NCI-H345 (cell line): ENCODE measurements at places on chromosomes 7 and 10.
A peak's percentile ranks its signal among the peaks of the same experiment; 100 is the strongest.

- no peak for DNase-seq
Measured at GRCh38 chr10:32376771-32377170, 29.8 kb upstream of the EPC1 start.

GRCh38 chr7:138004046-138004445 is 2.2 kb upstream of the CREB3L2 start:
- DNase-seq, result no peak

GRCh38 chr10:16116404-16117304 is 256.3 kb upstream of the MINDY3 start:
- peak; percentile 8 for DNase-seq

DNA sequence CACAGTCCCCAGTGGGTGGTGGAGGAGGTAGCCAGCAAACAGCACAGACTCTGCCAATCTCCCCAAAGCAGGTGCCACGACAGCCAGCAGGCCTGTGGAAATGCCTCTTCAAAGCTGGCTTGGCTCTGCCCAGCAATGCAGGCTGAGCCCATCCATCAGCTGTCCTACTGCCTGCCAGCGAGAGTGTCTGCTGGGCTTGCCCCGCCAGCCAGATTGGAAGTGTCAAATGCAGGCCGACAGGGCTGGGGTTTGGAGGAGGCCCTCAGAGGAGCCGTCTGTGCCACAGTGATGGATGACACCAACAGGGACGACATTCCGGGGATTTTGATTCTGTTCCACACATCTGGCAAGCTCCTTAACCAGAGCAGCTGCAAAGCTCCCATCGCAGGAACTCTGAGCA is 16.7 kb downstream of the HABP2 start:
- DNase-seq, result no peak

GRCh38 chr10:58723966-58724365 is 211.3 kb downstream of the BICC1 start:
- no peak for DNase-seq

GRCh38 chr7:95340491-95340890 is 16.2 kb upstream of the PON1 start:
- no peak for DNase-seq

- no peak for DNase-seq
Measured at GRCh38 chr10:123458933-123459332, 207.2 kb upstream of the GPR26 start.

DNA sequence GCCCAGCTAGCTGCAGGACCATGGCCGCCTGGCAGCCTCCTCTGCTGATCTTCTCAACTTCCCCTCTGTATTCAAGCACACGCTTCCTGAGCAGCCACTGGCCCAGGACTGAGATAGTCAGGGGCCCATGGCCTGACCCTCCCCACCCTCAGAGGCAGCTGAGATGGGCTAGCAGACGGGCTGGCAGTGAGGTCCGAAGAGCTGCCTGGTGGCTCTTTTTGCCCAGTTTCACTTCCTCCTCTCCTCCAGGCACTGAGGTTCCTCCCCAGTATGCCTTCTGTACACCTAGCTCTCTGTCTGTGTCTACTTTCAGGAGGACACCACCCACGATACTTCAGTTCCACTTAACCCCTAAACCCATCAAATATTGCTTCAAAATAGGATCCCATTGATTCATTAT is 395.6 kb downstream of the TNS3 start:
- no peak for DNase-seq

DNA sequence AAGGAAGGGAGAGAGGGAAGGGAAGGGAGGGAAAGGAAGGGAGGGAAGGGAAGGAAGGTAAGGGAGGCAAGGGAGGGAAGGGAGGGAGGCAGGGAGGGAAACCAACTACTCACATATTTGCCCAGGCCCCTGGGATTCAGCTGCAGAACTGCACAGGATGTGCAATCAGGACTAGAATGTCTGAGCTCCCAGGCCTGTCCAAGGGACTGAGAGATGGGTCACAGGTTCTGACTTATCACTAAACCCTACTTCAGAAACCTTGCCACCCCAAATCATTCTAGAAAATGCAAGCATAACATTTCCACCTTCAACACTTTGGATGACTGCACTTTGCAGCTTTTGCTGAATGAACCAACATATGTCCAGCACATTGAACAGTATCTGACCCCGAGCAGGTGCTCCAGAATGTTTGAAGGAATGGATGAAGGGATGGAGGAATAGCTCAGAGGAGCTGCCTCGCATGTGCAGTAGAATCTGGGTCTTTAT is 245.3 kb downstream of the KCNMA1 start:
- DNase-seq, result no peak

DNA sequence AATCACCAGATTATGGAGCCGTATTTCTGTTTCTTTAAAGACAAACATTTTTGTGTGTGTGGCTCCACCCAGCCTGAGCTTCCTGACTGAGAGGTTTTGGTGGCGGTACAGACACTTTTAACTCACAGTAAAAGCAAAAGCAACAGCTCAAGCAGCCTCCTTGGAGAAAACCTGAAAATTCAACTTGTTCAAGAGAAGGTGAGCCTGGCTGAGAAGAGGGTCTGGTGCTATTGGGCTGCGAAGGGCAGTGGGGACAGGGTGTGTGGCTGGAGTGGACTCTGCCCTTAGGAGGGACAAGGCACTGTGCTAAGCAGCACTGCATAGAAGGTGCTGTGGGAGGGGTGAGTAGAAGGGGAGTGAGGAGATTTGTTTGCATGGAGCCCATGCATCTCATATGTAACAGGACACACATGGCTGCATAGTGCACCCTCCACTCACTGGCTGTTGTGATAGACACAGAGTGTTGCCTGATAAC is at the start of gene GIMAP7:
Gene GIMAP7 (plus strand): TSS at position 125 of the 475 bp plus-strand sequence. CDS start 5,103 bp downstream, outside the sequence.
- DNase-seq, result no peak

DNA sequence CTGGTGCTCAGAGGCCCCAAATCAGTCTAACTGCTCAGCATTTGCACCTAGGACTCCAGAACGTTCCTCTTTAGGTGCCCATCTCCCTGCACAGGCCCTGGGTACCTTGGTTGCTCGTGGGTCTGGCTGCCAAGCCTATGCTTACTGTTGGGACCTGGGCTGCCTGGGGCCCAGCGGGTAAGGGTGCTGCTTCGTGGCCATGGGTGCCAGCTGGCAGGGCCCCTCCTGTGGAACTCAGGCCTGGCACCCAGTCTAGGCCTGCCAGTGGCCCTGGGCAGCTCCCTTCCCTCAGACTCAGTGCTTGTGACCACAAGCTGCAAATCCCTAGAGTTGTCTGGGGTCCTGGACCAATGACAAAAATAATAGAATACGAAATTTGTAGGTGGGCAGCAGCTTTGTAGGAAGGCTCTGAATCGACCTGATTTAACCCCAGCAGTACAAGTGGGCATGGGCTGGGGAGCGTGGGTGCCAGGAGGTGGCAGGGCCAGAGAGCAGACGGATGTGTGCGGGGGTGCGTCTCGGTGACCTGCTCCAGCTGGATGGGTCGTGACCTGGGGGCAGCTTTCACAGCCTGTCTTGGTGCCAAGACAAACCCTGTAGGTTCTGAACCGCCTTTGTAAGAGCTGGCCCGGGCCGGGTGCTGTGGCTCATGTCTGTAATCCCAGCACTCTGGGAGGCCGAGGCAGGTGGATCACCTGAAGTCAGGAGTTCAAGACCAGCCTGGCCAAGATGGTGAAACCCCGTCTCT is 69.7 kb downstream of the MKI67 start:
- no peak for DNase-seq

GRCh38 chr10:5199398-5199797 is 2.8 kb downstream of the AKR1C4 start:
- DNase-seq, result no peak

GRCh38 chr10:118970770-118971169 is 58.7 kb upstream of the NANOS1 start:
- DNase-seq, result no peak
